ENCODE measurements at places on chromosomes 3 and 15.

- no peak for DNase-seq
Measured at GRCh38 chr3:129985113-129985512, 10.6 kb downstream of the TRH start.

GRCh38 chr15:59998950-59999611 lies 5.0 kb upstream of the FOXB1 start:
- no peak for DNase-seq

GRCh38 chr15:67501836-67502461 lies 19.0 kb upstream of the C15orf61 start:
- no peak for DNase-seq

GRCh38 chr15:76208786-76209424 lies 102.4 kb downstream of the ETFA start:
- DNase-seq, result no peak

DNA sequence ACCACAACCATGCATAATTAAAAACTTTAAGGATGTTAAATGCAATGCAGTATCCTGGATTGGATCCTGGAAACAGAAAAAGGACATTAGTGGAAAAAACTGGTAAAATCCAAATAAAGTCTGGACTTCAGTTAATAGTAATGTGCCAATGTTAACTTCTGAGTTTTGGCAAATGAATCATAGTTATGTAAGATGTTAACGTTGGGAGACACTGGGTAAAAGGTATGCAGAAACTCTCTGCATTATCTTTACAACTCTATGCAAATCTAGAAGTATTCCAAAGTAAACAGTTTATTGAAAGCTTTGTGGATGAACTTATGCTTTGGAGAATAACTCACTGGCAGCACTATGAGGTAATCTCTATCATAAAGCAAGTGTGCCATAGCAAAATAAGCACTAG lies 357.4 kb downstream of the RORA start:
- DNase-seq, result no peak

DNA sequence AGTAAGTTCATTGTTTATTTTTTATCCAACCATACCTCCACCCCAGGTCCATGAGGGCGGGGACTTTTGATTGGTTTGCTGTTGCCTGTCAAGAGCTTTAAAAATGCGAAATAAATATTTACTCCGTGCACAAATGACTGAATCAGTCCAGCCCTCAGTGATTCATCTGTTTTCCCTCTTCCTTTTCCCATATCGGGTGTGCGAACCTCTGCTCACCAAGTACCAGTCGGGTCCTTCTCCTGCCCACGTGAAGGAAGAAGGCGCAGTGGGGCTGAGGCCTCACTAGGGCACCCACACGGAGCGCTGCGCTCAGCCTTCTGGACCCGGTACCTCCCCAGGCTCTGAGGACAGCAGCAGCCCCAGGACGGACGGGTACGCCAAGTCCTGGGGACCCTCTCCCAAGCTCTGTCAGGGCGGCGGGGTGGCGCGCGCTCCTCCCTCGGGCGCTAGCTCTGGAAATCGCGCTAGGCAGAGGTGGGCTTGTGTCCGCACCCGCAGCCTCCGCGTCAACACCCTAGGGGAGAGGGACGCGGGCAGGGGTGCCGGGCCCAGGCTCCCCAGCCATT lies 70.5 kb upstream of the EPHB3 start:
- DNase-seq, result no peak

DNA sequence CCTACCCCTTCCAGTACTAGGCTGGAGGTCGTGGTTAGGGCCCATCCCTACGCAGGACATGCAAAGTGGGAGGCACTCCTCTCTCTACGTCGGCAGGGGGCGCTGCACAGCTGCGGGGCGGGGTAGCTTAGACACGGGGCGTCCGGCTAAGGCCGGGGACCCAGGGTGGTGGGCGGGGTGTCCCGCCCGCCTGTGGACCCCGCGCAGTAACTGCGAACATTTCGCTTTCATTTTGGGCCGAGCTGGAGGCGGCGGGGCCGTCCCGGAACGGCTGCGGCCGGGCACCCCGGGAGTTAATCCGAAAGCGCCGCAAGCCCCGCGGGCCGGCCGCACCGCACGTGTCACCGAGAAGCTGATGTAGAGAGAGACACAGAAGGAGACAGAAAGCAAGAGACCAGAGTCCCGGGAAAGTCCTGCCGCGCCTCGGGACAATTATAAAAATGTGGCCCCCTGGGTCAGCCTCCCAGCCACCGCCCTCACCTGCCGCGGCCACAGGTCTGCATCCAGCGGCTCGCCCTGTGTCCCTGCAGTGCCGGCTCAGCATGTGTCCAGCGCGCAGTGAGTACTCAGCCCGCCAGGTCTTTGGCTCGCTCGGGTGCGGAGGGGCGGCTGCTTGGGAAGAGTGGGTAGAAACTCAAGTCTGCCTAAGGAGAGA lies at the start of gene IL12A:
Gene IL12A, plus strand, starts transcription at position 219 of the 655 bp plus-strand sequence.
- peak; percentile 93 for DNase-seq

GRCh38 chr3:5020242-5020722 lies 41.0 kb downstream of the BHLHE40 start:
- no peak for DNase-seq

DNA sequence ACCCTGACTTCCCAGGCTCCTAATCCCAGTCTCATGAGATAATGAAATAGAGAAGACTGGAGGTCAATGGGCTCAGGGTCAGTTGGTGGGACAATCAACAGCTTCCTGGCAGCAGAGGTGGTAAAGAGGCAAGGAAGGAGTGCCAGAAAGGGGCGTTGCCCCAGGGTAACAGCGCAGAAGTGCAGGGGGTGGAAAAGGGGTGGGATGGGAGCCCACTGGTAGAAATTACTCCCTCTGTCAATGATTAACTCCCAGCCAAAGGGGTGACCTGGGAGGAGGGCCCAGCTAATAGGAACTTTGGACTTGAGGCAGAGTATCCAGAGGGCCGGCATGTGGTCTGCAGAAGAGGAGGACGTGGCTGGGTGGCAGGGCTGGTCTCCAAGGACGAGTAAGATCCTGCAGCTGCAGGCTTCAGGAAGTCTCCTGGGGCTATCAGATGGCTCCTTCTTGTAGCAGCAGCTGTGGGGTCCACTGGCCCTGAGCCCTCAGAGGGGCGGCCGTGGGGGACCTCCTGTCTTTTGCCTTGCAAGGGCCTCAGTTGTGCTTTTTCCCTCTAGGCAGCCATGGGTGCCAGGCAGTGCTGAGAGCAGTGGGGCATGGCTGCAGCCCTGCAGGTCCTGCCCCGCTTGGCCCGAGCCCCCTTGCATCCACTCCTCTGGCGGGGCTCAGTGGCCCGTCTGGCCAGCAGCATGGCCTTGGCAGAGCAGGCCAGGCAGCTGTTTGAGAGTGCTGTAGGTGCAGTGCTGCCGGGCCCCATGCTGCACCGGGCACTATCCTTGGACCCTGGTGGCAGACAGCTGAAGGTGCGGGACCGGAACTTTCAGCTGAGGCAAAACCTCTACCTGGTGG lies 2.3 kb downstream of the GLYCTK start:
- no peak for DNase-seq

- no peak for DNase-seq
Measured at GRCh38 chr3:184626923-184627322, 65.3 kb downstream of the EPHB3 start.

GRCh38 chr3:25448750-25449692 lies 21.0 kb downstream of the RARB start:
- no peak for DNase-seq

- DNase-seq, result no peak
Measured at GRCh38 chr3:1696669-1697275, 401.9 kb upstream of the CNTN4 start.

DNA sequence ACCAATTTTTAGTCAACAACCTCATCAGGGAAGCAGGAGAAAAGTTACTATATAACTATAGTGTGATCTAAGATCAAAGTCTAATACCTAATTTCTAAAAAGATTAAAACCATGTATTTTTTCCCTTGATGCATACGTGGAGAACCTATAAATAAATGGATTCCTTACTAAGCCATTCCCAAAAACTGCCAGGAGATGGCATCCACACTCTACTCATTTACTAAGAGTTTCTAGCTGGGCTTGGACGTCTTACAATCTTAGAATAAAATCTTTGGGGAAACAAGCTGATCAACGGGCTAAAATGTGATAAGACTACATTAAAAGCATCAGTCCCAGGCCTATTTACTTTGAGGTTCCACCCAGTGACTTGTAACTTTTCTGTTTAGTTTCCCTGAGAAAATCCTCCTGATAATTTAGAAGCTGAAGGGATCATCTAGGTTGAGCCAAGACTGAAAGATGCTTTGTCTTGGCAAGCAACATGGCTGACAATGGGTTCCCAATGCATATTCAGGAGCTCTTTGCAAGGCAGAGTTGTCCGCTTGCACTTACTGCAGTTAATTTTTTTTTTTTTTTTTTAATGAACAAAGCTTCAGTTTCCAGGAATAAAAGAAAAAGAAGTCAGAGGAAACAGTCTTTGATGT lies 85.5 kb upstream of the FGF12 start:
- no peak for DNase-seq

DNA sequence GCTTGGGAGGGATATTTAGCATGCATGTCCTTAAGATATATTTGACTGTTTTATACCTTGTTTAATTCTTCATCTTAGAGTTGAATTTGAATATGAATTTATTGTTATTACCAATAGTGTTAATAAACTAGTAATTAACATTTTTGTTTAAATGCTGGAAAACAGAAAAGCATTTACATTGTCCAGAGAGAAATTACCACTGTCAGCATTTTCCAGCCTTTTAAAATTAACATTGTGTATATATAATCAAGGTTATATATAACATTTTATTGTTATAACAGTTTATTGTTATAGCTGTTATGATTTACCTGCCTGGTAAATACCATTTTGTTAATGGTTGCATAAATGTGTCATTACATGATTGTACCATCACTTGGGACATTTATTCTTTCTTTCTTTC lies 8.0 kb upstream of the P4HTM start:
- DNase-seq, result no peak

DNA sequence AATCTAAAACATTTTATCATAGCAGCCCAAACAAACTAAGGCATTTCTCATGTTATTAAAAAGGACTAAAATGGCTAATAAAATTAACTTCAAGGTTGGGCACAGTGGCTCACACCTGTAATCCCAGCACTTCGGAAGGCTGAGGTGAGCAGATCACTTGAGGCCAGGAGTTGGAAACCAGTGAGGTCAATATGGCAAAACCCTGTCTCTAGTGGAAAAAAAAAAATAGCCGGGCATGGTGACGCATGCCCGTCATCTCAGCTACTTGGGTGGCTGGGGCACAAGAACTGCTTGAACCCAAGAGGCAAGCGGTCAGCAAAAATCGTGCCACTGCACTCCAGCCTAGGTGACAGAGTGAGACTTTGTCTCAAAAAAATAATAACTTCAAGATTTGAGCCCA lies 110.2 kb downstream of the NR2E3 start:
- DNase-seq, result no peak

- no peak for DNase-seq
Measured at GRCh38 chr3:78427303-78427702, 1340.5 kb downstream of the ROBO1 start.

GRCh38 chr15:87167055-87167454 lies 1087.4 kb downstream of the AGBL1 start:
- no peak for DNase-seq

DNA sequence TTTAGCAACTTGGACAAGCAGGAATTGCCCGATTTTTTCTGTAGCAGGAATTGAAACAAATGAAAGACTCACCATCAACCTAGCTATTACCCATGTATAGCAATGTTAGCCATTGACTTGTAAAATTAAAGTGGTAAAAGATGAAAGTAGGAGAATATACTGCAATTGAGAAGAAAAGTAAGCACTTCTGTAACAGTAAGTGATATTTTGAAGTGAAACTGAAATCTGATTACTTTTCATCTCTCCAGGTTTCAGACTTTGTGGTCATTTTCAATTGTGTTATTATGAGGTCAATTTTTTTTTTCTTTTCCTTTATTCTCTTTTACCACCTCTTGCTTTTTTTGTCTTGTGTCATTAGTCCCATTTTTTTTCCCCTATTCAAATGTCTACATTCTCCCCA lies 1078.2 kb downstream of the ZPLD1 start:
- DNase-seq, result no peak

DNA sequence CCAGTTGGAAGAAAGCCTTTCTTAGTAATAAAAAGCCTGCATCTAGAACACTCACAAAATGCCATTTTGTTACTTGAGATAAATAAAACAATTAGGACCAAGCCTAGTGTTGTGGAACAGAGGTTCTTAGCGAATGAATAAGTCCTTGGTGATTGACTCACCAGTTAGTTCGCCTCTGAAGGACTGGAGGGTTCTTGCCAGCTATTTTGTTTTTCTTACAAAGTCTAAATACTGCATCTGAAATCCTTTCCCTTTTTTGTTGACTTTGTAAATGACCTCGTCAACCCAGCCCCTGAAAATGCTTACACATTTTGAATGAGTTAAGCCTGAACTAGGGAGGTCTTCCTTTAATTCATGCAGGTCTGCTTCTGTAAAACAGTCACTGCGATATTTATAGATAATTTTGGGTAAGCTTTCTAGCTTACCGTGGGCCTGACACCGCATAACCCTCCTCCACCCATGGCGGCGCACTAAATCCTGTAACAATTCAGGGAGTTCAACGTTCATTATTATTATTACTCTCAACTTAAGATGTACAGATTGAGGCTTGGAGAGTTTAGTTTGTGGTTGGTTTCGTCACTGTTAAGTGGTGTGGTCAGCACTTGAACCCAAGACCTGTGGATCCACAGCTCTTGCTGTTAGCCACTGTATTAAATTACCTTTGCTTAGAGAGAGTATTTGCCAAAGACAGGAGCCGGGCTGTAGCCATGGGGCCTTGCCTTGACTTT lies 45.0 kb upstream of the SACM1L start:
- no peak for DNase-seq

GRCh38 chr15:31727612-31728011 lies 302.7 kb upstream of the CHRNA7 start:
- DNase-seq, result no peak

- peak; percentile 20 for DNase-seq
Measured at GRCh38 chr3:45881078-45882022, 5.0 kb upstream of the CCR9 start.

DNA sequence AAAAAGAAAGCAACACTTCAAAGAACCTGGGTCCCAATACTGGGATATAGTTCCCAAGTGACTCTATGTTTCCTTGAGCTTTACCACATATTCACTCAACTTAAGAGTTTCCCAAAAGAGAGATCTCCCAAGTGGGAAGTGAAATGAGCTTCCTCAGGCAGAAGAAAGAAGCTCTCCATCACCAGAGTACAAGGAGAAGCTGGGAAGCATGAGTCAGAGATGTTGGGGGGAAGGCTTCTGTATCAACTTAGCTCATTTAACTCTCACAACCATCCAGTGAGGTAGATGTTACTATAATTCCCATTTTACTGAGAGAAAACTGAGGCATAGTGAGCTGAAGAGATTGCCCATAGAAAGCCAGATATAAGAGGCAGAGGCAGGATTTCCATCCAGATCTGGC lies 47.0 kb upstream of the TRIM42 start:
- no peak for DNase-seq

- no peak for DNase-seq
Measured at GRCh38 chr3:23834082-23834870, 28.5 kb downstream of the UBE2E1 start.

- peak; percentile 79 for DNase-seq
Measured at GRCh38 chr15:77907824-77908751, 169.4 kb downstream of the TBC1D2B start.
